AG04449 (cell line): ENCODE measurements at places on chromosomes 2 and 18.
A peak's percentile ranks its signal among the peaks of the same experiment; 100 is the strongest.

DNA sequence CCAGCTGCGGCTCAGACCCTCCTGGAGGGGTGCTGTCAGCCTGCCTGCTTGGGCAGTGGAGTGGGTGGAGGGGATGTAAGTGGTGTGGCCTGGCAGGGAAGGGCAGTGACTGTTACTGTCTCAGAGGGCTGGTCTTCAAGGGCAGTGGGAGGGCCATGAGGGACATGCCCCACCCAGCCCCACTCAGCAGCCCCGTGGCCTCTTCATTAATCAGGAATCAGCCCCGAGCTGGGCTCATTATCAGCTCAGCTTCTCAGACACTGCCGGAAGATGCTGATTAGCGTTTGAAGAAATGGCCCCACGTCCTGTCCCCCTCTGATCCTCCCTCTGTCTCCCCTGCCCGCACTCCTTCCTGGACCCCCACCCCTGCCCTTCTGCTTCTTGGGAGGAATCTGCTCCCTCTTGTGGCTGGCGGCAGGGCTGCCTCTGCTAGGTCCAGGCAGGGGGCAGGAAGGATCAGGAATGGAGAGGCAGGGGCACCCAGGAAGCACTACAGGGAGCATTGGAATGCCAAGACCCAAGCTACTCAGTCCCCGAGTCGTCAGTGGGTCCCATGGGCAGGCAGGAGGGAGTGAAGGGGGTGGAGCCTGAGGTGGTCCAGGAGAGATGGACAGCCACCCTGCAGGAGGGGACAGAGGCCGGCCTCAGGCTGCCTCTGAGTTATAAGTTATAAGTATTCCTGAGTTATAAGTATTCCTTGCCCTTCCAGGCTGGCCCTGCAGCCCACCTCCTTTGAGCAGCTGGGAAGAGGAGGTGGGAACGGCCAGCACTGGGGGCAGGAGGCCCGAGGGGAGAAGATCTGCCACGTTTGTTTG is 7.0 kb downstream of the ASIC4 start:
- no peak for DNase-seq

GRCh38 chr18:68418881-68419280 is 296.0 kb downstream of the TMX3 start:
- no peak for DNase-seq

DNA sequence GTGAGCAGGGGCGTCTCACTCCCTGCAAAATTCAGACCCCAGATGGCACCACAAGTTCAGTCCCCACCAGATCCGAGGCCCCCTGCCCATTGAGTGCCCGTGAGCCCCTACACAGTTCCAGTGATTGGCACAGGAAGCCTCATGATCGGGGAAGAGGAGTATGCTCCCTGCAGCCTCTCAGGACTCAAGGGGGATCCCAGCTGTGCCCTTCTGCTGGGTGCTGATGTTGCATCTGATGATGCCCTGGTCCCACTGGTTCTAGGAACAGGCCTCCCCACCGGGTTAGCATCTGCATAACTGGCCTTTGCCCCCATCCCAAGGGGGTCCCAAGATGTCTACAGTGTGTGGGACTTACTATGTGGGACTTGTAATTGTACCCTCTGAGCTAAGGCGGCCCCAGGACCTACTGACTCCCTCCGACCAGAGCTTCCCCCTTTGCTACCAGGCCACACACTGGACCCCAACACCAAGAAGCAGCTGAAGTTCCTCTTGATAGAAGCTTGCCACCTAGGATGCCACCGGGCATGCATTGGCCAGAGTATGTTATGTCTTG is 8.6 kb downstream of the ALPG start:
- DNase-seq: no peak

DNA sequence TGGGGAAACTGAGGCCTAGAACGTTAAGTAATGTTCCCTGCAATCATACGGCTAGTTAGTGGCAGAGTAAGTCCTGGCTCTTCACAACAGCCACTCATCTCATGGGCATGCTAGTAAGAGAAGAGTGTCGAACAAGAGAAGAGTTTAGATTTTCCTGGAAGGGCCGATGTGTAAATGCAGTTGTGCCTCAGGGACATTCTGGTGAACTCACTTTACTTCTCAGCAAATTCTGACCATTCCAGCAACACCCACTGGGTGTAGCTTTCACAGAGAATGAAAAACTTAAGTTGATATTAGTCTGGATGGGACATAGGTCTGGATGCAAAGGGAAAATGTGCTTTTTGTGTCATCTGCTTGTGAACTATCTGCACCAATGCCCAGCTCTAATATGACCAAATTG is 23.5 kb downstream of the MRPL44 start:
- no peak for DNase-seq

GRCh38 chr2:232892843-232893242 is 22.8 kb downstream of the SNORC start:
- no peak for DNase-seq

GRCh38 chr2:2024751-2025481 is 280.6 kb upstream of the PXDN start:
- no peak for DNase-seq

DNA sequence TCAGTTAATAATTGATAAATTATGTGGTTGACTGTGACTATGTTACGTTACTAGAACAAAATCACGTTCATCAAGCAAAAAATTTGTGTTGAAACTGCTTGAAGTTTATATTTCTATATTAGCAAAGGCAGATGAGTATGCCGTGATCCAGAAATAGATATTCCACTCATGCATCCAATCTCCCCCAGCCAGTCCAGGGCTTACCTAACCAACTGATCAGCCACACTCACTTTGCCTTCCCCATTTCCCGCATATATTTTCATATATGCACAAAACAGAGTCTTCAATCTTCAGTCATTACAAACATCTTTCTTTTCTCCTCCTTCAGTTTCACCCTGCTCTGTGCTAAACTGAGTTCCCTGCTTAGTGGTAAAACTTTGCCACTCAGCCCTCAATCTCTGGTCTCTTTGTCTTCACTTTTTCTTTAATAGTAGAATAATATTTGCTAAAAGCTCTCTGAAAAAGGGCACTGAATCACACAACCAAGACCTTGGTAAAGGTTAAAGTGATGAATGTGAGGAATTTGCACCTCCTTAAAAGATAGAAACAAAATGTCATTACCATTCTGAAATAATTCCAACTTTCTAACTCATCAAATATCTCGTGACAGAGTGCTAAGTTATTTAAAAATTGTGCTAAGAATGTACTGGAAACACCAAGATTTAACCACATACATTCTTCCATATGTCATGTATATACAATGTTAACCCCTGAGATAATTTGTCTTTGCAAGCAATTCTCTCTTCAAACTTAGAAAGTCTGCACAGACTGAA is 893.2 kb upstream of the CRIM1 start:
- DNase-seq: peak; percentile 21

- no peak for DNase-seq
Observed at GRCh38 chr2:161873707-161874106, 200.3 kb downstream of the DPP4 start.

DNA sequence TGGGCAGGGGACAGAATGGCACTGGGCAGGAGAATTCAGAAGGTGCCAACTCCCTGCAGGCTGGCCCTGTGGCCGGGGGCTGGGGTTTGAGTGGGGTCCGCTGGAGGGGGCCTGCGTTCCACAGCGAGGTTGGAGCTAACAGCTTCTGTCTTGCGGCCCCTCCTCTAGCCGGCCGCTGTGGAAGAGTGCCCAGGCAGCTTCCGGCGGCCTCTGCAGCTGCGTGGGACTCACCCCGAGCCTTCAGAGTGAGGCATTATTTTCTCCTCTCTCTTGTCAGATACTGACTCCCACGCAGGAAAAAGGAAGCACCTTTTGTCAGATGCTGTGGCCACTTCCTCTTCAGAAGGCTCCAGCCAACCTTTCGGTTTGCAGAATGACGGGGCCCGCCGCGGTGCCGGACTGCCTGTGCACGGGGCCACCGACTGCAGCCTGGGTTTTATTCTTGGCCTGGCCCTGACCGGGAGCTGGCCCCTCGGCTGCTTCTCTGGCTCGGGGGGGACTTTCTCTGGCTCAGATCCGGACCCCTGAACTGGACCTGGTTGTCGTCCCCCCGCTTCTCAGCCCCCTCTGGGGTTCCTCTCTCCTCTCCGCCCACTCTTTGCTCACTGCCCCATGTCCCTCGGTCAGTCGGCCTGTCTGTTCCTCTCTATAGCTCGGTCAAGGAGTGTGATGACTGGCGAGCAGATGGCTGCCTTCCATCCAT is 40.1 kb downstream of the ARHGAP25 start:
- no peak for DNase-seq

DNA sequence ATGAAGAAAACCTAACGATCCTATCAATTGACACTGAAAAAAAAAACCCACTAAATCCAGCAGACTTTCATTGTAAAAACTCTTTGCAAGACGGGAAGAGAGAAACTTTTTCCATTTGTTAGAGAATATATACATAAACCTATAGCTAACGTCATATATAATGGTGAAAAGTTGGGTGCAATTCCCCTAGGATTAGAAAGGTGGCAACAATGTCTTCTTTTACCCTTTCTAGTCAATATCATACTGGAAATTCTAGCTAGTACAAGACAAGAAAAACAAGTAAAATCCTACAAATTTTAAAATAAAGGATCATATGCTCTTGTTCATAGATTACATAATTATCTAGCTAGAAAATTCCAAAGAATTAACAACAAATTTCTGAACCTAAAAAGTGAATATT is 1596.5 kb upstream of the LRRTM1 start:
- DNase-seq: no peak

- no peak for DNase-seq
Observed at GRCh38 chr2:18926631-18927524, 337.5 kb upstream of the NT5C1B start.

- DNase-seq: no peak
Observed at GRCh38 chr2:108982259-108982679, 6.8 kb downstream of the EDAR start.

- no peak for DNase-seq
Observed at GRCh38 chr18:74895686-74896085, 298.0 kb downstream of the ZNF407 start.

- peak; percentile 92 for DNase-seq
Observed at GRCh38 chr2:238938401-238939055, 90.6 kb downstream of the TWIST2 start.

- DNase-seq: no peak
Observed at GRCh38 chr18:54303408-54303807, 34.1 kb downstream of the POLI start.

GRCh38 chr18:78994977-78995582 is 15.5 kb downstream of the SALL3 start:
- DNase-seq: no peak

DNA sequence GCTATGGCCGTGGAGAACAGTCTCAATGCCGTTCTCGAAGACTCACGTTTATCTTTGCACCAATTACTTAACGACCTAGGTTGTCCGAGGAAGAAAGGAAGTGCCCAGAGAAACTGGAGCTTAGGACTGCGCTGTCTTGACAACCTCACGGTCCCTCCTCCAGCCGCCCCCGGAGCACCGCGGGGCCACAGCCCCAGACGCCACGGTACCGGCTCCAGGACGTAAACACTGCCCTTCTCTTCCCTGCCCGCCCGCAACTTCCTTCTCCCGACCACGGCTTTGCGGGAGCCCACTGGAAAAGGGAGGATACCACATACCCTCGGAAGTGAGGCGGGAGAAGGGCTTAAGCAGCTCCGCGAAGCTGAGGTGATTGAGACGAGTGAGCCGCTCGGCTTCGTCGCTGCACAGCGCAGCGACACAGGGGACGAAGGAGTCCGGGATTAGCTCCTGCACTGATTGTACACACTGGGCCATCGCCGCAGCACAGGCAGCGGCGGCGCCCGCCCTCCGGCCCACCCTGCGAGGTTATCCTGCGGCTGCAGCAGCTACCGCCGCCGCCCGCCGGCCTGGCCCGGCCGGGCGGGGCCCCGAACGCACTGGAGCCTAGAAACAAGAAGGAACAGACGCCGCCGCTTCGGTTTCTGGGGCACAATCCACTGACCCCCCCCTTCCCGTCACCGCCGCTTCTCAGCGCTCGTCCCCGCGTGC is 483 bp downstream of the TRAPPC8 start:
- no peak for DNase-seq

DNA sequence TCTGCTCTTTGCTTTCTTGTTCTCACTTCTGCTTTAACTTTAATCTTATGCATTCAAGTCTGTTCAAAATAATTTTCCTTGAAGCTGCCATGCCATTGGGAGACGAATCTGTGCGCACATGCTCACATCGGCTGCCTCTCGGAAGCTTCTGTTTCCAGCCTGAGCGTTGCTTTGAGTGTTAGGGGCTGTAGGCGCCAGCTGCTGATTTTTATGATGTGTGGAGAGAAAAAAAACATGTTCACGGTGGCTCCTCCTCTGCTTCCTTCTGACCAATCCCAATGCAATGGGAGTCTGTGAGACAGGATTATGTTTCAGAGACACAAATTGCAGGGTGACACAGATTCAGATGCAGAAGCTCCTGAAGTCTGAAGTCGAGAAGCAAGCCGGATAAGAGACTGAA is at the start of gene MC4R:
Gene MC4R, minus strand, starts transcription at position 180 of the 400 bp plus-strand sequence. CDS start 426 bp downstream, outside the sequence.
- DNase-seq: peak; percentile 74

GRCh38 chr2:1318366-1319009 is 94.8 kb upstream of the TPO start:
- no peak for DNase-seq

- no peak for DNase-seq
Observed at GRCh38 chr2:95333888-95334338, 36.8 kb downstream of the KCNIP3 start.

- no peak for DNase-seq
Observed at GRCh38 chr2:127086990-127087790, 19.8 kb downstream of the BIN1 start.

DNA sequence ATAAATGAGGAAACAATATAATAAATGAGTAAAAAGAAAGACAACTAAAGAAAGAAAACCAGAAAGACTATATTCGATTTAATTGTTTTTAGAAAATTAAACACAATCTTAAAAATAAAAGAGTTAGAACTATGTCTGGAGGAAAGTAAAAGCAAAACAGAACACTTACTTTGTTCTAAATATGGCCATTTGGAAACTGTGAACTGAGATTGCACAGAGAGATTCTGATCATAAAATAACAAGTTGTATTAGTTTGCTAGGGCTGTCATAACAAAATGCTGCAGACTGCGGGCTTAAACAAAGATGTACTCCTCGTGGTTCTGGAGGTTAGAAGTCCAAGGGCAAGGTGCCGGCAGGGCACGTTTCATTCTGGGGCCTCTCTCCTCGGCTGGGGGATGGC is 128.1 kb upstream of the AQP4 start:
- no peak for DNase-seq

- peak; percentile 45 for DNase-seq
Observed at GRCh38 chr2:203533676-203534591, 1.2 kb downstream of the RAPH1 start.

- DNase-seq: no peak
Observed at GRCh38 chr2:43305517-43305916, 79.1 kb upstream of the ZFP36L2 start.

- no peak for DNase-seq
Observed at GRCh38 chr18:1542230-1542774, 637.6 kb downstream of the ADCYAP1 start.

- DNase-seq: no peak
Observed at GRCh38 chr2:101500180-101500579, 25.3 kb upstream of the RFX8 start.
